Hepatocyte (in vitro differentiated cells): ENCODE measurements at places on chromosomes 5 and 9.

GRCh38 chr5:141771562-141771961 is 89.5 kb upstream of the ARAP3 start:
- no peak for DNase-seq

- DNase-seq, result peak; percentile 23
These were observed 9.6 kb upstream of the PHF24 start for GRCh38 chr9:34948451-34948850.

DNA sequence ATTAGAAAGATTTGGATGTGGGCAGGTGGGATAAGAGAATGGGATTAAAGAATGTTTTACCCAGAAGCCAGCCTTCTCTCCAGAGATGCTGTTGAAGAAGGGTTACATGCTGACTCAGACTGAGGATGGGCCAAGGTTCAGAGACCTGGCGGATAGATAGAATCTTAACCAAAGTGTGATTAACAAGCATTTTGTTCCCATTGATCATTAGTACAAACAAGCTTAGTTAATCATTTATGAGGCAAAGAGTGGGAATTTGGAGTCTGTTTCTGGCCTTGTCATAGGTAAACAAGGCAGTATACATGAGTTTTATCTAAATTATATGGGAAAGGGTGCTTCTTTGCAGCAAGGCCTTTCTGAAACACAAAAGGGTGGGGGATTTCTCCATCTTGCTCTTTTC is 20.8 kb upstream of the DTWD2 start:
- DNase-seq, result peak; percentile 43

- DNase-seq, result no peak
These were observed 40.7 kb upstream of the FYB1 start for GRCh38 chr5:39260095-39260494.
